ENCODE measurements at places on chromosomes 11 and 22.

- DNase-seq: no peak
Measured at GRCh38 chr11:12164061-12165014, 53.9 kb downstream of the MICAL2 start.

GRCh38 chr11:46741600-46742484, 22.8 kb downstream of the F2 start:
- no peak for DNase-seq

DNA sequence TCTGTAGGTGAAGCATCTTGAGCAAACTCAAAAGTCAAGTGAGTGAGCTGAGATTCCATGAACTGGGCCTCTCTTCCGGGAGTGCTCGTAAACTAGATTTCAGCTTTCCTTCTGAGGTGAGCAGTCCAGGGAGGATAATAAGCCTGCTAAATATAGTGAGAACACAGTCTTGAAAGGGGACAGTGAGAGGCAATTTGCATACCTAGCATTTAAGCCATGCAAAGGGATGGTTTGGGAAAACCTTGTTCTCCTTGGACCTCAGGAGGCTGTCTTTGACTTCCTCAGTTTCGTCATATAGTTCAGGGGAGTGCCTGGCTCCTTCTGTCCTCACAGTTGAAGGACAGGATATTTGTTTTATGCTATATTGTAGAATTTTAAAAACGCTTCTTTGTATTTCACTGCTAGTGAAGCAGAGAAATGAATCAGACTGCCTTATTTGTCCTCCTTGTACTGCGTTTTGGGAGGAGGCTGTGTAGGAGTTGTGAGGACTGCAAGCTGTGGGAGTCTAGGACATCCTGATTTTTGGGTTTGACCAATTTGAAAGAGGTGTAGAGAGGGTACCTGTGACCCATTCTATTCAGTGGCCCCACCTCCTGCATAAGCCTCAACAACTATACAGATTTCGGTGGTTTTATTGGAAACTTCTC, 11.0 kb upstream of the SORL1-AS1 start:
- DNase-seq: no peak

GRCh38 chr11:127766734-127767133, 766.2 kb upstream of the KIRREL3 start:
- no peak for DNase-seq

DNA sequence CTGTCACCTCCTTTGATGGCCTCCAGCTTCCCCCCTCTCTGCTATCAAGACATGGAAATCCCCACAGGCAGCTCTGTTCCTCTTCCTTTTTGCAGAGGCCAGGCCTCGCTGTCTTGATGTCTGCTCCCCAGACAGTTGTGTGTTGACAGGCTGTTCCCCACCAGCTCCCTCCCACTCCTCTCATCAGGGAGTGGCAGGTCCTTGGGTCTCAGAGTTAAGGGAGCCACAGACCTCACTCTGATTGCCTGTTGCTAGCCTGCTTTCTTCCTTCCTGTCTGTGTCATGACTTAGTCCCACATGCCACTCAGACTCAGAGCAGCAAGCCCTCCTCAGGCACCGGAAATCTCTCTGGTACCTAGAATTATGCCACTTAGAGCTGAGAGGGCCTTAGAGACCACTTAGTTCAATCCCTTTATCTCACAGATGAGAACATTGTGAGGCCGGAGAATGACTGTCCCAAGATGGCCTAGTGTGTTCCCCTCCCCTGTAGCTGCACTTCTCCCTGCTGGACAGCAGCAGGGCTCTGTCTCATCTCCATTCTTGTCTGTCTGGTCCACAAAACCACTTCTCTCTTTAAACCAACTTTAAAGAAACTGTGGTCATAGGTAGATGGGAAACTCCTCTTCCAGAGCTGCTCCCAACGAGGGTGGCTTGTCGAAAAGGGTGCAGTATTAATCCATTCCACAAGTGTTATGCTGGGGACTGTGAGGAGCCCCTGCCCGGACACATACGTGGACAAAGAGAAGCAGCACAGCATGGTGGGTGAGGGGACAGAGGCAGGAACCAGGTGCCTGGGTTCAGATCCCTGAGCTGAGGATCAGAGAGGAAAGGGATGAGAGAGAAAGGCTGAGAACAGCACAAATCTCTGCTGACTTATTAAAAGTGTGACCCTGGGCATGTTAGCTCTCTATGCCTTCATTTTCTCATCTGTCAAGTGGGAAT, 4.2 kb downstream of the AMPD3 start:
- peak; percentile 46 for DNase-seq

DNA sequence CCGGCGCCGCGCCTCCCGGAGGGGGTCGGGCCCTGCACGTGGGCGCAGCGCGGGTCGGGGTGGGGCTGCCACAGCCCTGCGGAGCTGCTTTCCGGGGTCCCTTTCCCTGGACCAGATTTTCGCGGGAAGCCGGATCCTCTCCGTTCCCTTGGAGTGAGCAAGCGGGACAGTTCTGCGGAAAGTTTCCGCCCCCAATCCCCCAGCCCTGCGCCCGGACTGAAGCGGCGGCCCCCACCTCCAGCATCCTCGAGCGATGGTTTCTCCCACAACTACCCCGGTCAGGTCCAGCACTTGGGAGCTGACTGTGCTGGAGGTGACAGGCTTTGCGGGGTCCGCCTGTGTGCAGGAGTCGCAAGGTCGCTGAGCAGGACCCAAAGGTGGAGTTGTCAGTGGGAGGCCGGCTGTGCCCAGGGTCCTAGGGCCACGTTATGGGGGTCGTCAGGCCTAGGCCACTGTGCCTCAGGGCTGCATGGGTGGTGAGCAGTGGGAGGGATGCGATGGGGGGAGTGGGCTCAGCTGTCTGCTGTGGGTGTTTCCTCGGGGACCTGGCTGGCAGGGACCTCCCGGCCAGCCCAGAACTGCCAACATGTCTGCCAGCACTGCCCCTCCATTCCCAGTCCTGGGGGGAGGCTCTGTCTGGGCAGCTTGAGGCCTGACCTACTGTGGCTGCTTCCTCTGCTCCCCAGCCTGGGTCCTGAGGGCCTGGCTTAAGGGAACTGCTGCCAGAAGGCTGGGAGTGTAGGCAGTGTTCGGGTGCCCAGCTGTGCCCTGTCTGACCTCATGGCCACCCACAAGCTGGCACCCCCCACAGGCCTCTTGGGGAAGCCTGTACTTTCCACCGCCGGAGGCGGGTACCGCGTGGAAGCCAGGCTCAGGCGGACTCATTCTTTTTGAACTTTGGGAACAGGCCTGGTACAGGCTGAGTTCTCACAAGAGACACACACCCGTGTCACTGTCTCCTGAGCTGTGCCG, 726 bp downstream of the ST3GAL4 start:
- no peak for DNase-seq

GRCh38 chr11:122439866-122440810, 215.4 kb upstream of the UBASH3B start:
- DNase-seq: no peak

DNA sequence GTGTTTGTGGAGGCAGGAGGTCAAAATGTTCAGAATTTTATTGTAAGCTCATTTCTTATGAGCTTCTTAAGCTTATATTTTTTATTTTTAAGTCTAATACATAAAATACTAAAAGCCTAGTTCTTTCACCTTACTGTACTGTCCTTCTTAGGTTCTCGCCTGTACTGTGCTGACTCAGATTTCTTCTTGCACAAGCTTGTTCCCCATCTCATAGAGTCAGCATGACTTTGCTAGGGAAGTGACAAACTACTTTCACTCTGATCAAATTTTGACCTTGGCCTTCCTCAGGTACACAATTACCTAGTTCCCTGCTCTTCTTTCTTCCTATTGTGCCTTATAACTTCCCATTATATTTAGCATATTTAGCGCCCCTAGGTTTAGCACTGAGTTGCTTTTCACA, 81.5 kb downstream of the STK33 start:
- DNase-seq: no peak

DNA sequence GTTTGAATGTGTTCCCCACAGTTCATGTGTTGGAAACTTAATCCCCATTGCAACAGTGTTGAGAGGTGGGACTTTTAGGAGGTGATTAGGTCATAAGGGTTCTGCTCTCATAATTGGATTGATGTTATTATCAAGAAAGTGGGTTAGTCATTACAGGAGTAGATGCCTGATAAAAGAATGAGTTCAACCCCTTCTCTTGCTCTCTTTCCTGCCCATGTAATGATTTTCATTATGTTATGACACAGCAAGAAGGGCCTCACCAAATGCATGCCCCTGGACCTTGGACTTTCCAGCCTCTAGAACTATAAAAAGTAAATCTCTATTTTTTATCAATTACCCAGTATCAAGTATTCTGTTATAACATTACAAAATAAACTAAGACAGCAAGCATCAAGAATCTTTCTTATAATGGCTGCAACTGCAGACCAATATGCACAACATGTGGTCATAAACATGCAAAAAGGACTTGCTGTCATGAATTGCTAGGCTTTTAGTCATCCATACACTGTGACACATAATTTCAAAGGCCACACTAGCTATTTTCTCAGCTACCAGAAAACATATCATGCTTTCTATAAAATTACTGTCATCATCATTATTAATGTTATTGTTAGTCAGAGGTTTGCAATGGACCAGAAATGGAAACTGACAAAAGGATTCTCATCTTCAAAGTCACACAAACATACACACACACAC, 99.9 kb upstream of the GUCY1A2 start:
- no peak for DNase-seq

DNA sequence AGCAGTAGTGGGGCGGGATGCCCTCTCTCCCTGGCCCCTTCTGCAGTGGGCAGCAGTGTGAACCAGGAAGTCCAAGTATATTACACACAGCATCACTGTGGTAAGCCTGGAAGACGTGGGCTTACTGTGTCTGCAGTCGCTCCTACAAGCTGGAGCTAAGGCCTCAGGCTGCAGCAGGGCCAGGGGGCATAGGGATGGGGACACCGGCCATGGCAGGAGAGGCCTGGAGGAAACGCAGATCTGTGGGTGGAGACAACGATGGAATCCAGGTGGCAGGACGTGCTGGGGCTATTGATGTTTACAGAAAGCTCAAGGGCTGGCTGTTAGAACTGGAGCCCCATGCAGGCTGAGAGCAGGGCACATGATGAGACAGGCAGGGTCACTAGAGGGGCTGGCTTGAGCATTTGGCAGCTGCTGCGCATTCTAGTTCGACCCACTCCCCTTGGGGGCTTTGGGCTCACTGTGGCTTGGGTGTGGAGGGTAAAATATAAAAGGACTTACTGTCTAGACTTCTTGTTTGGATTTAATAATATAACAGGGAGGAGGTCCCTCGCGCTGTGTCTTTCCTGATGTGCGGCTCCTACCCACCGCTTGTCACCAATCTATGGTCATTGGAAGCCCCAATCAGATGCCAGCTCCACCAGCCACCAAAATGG, 539.5 kb downstream of the TBC1D22A start:
- no peak for DNase-seq

DNA sequence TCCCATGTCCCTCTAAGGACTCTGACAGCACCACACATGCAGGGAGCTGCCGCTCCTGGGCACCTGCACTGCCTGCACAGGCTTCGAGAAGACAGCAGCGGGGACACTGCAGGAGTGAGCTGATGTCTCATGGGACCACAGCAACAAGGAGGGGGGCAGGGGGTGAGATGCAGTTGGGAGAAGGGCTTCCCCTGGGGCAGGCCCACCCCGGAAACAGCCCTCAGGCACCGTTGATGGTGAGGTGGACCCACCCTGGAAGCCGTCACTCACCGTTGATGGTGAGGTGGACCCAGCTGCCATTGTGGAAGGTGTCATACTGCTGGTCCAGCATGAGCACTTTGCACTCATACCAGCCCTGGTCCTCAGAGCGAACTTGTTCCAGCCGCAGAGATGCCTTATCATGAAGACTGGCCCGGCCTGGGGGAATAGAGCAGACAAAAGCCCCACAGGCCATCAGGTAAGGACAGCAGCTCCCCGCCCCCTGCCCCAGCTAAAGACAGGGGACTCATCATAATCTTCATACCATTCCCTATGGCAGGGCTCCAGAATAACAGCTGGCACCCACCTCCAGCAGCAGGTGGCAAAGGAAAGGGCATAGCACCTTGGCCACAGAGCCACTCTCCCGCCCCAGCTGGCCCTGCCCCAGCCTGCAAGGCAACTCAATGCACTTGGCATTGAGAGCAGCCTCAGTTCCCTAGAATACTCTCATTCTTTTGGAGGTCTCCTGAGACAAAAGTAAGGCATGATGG, 12.6 kb downstream of the IGSF9B start:
- no peak for DNase-seq

- DNase-seq: no peak
Measured at GRCh38 chr11:120598517-120599257, 87.1 kb downstream of the GRIK4 start.

DNA sequence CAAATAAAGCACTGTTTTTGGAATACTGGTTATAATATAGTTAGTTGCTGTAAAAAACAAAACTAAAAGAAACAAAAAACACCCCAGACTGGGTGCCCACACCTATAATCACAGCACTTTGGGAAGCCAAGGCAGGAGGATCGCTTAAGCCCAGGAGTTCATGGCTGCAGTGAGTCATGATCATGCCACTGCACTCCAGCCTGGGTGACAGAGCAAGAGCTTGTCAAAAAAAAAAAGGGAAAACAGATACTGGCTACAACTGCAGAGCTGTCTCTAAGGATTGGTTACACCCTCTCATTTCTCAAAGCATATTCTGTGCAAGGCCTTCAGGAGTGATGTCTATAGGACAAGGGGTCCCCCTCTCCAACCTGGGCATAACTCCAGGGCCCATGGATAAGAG, 14.6 kb upstream of the STK33 start:
- no peak for DNase-seq

- no peak for DNase-seq
Measured at GRCh38 chr22:46914481-46914880, 152.0 kb downstream of the TBC1D22A start.

DNA sequence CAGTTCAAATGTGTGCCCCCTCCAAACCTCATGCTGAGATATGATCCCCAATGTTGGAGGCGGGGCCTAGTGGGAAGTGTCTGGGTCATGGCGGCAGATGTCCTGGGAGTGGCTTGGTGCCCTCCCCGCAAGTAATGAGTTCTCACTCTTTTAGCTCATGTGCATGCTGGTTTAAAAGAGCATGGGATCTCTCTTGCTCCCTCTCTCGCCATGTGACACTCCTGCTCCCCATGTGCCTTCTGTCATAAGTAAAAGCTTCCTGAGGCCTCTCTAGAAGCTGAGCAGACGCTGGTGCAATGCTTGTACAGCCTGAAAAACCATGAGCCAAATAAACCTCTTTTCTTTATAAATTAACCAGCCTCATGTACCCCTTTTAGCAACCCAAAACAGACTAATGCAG, 98.8 kb downstream of the SGSM3 start:
- DNase-seq: no peak

GRCh38 chr11:64679846-64680245, 43.2 kb downstream of the NRXN2 start:
- no peak for DNase-seq

DNA sequence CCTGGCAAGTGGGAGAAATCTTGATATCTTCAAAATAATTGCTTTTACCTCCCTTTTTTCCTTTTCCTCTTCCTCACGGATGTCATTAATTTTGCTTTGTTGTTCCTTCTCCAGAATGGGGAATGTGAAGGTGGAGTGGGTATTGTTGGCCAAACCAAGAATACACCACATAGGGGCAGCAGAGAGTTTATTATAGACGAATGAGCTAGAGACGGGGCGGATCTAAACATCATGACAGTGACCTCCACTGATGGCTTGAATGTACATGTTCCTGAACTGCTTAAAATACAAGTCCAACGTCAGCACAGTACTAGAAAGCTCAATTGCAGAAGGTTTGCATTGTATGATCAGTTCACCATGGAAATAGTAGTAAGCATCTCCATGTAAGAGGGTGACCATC, 122.3 kb upstream of the SNX19 start:
- DNase-seq: no peak

- DNase-seq: no peak
Measured at GRCh38 chr11:112966561-112966960, 5.3 kb downstream of the NCAM1 start.

- peak; percentile 39 for DNase-seq
Measured at GRCh38 chr22:20243537-20244249, 24.4 kb downstream of the RTN4R start.
